ENCODE measurements at places on chromosomes 7 and 10.

- DNase-seq, result no peak
Measured at GRCh38 chr7:70778585-70778984, 353.4 kb upstream of the GALNT17 start.

GRCh38 chr10:59877191-59877671 lies 29.1 kb downstream of the CCDC6 start:
- no peak for DNase-seq

DNA sequence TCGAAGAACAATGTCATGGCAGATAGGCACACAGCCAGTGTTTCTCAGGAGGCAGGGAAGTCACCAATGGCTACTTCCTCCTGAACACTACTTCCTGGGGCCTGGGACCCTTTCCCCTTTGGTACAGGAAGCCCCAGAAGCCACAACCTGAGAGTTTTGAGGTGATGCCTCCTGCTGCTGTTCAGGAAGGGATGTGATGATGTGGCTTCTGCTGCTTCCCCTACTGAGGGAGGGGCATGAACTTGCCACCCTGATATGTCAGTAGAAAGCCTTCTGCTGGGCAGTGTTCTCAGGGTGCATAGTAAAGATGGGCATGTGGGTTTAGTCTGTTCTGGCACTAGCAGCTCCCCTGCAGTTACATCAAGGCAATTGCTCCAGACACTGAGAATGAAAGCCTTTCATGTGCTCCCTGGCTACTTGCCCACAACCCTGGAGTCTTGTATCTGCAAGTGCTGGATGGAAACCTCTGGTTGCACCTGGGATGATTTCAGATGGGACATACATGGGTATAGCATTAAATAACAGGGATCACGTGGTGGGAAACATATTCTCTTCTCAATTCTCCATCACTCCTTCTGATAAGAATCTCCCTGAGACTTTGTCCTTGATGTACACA lies 69.3 kb downstream of the ADRA2A start:
- no peak for DNase-seq

- no peak for DNase-seq
Measured at GRCh38 chr7:132672200-132672990, 96.1 kb upstream of the PLXNA4 start.

All from CD4-positive, alpha-beta T cell (primary cell).